ENCODE measurements at places on chromosomes 7 and 10.

DNA sequence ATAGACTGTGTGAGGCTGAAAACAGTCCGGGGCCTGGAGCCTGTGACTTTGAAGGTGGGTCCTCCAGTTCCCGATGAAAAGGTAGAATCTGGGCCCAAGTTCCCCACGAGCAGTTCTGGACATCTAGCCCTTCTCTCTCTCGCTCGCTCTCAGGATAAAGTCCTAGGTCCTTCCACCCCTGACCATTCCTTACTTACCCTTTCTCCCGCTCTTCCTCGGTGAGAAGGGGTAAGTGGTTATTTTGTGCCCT is 713 bp downstream of the IMMP2L start:
- DNase-seq = no peak

DNA sequence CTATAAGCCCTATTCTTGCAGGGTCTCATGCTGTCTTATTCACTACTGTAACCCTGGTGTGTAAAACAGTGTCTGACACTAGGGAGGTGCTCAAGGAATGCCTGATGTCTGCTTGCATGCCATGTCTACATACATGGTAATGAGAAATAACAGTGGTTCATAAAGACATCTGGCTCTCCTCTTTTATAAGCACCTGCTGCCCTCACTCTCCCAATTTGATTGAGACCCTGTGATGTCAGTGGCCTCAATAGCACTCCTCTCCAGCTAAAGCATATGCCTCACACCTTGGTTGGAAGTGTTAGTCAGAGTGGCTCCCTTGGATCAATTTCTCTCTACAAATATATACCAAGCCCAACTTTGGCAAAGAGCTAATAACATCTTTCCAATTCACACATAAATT is 30.6 kb downstream of the ANK3 start:
- DNase-seq = no peak

GRCh38 chr7:138429577-138430250 is 30.3 kb upstream of the TRIM24 start:
- no peak for DNase-seq

- no peak for DNase-seq
Measured at GRCh38 chr7:1741246-1741645, 71.2 kb downstream of the ELFN1 start.

DNA sequence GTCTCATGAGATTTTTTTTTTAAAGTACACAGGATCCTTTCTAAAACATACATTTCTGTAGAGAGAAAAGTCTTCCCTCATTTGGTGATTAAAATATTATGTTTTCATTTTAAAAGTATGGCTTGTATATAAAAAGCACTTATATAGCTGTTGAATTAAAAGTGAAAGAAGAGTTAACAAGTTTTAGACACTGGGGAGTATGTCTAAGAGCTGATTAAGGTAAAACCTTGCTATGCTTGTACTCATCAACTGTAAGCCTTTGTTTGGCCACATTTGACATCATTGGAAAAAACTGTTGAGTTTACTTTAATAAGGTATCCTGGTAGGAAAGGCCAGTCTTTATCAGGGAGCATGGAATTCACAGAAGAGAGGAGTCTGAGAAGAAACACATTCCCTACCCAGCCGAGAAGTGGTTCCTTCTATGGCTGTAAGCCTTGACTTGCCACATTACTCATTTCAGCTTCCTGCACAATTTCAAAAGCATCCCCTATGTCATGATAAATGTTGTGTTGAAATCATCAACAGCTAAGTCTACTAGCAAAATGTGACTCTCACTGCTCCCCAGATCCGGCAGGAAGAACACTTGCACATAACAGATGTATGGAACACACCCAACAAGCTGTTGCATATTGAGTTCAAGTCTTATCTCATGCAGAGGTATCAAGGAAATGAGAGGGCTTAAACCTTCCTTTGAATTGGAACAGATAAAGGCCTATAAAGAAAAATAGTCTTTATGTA is 171.8 kb upstream of the CDK1 start:
- no peak for DNase-seq

DNA sequence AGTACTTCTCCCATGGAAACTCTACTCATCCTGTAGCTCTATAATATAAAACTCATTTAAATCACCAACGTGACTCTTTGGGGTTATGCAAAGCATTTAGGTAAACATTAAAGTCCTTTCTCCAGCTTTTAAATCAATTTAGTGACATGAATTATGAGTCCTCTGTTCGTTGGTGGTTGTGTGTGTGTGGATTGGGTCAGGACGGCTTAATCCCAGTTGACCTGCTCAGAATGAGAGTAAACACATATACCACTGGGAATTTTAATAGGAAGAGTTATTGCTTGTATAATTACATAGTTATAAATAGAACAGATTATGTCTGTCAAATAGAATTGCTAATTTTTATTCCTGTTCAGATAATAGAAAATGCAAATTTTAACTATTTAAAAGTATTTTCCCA is 30.7 kb upstream of the ADCY1 start:
- no peak for DNase-seq

- no peak for DNase-seq
Measured at GRCh38 chr10:79412516-79412915, 32.9 kb downstream of the ZCCHC24 start.
